ENCODE measurements at places on chromosomes 3 and 15. TPM values are rescaled to one million over a fixed set of nuclear protein-coding genes. Genes with fewer than 3 reads are reported as not detected.
A peak's percentile ranks its signal among the peaks of the same experiment; 100 is the strongest.

GRCh38 chr3:25781758-25782594 is 1.3 kb downstream of the NGLY1 start:
- peak overlapping the region; percentile 85 for H3K4me3 ChIP-seq
- H3K27me3 ChIP-seq = no peaks in the 10 kb centered on the region
- DNase-seq = no peak
- H3K4me1 ChIP-seq = peaks cover 12% of the 10 kb centered on the region
- H3K36me3 ChIP-seq = peaks cover 12% of the 10 kb centered on the region

NRG4 gene
- total RNA-seq = 3.0 TPM

- no peak for DNase-seq
- no peak overlapping the region for H3K4me3 ChIP-seq
- H3K27ac ChIP-seq = no peak overlapping the region
- no peaks in the 10 kb centered on the region for H3K27me3 ChIP-seq
- peaks cover 1% of the 10 kb centered on the region for H3K36me3 ChIP-seq
- H3K4me1 ChIP-seq = peaks cover 16% of the 10 kb centered on the region
Measured at GRCh38 chr3:34388830-34389229, 590.4 kb downstream of the PDCD6IP start.

STXBP5L gene
- 8.5 TPM for total RNA-seq

POPDC2 gene
- 2.9 TPM for total RNA-seq

GRIP2 gene
- total RNA-seq = 11.2 TPM

GRCh38 chr3:71492566-71492965 is 91.0 kb downstream of the FOXP1 start:
- no peaks in the 10 kb centered on the region for H3K27me3 ChIP-seq
- H3K27ac ChIP-seq = no peak overlapping the region
- no peak overlapping the region for H3K4me3 ChIP-seq

GRCh38 chr3:100449214-100449613 is 43.2 kb upstream of the TMEM45A start:
- no peak overlapping the region for H3K27ac ChIP-seq
- no peak for DNase-seq
- no peaks in the 10 kb centered on the region for H3K27me3 ChIP-seq
- H3K36me3 ChIP-seq = peaks cover 11% of the 10 kb centered on the region
- no peak overlapping the region for H3K4me3 ChIP-seq

MFSD1 gene
- 17.8 TPM for total RNA-seq

DNA sequence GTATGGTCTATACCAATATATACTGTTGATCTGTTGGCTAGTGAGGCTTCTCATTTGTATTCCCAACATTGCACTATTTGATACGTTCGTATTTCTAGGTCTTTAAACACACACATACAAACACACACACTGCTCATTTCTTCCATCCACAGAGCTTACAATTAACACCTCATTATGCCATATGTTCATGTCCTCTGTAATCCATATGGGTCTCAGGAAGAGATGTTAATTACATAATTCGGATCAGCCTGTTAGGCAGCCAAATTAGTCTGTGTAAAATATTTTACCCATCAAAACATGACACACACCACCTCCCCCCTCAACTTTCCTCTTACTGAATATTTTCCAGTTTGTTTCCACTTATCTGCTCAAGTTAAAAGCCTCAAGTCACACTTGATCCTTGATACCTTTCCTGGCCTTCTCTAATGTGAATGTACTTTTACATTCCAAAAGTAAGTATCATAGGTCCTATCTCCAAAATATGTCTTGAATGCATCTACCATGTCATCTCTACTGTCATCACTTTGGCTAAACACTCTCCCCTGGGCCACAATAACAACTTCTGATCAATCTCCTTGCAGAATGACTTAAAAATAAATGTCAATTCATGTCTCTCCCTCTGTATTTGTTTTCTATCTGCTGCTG is 28.2 kb downstream of the EOGT start:
- H3K36me3 ChIP-seq = peaks cover 16% of the 10 kb centered on the region
- H3K27ac ChIP-seq = no peak overlapping the region
- H3K4me3 ChIP-seq = no peak overlapping the region

ZBTB47 gene
- total RNA-seq = 9.7 TPM

ST3GAL6 gene
- 49.2 TPM for total RNA-seq

GRCh38 chr3:124084022-124084881 is 92.3 kb upstream of the ROPN1 start:
- no peaks in the 10 kb centered on the region for H3K4me1 ChIP-seq
- no peaks in the 10 kb centered on the region for H3K27me3 ChIP-seq
- H3K4me3 ChIP-seq = no peak overlapping the region

PLA2G4F gene
- 0.60 TPM for total RNA-seq

HCN4 gene
- total RNA-seq = 5.1 TPM

DNA sequence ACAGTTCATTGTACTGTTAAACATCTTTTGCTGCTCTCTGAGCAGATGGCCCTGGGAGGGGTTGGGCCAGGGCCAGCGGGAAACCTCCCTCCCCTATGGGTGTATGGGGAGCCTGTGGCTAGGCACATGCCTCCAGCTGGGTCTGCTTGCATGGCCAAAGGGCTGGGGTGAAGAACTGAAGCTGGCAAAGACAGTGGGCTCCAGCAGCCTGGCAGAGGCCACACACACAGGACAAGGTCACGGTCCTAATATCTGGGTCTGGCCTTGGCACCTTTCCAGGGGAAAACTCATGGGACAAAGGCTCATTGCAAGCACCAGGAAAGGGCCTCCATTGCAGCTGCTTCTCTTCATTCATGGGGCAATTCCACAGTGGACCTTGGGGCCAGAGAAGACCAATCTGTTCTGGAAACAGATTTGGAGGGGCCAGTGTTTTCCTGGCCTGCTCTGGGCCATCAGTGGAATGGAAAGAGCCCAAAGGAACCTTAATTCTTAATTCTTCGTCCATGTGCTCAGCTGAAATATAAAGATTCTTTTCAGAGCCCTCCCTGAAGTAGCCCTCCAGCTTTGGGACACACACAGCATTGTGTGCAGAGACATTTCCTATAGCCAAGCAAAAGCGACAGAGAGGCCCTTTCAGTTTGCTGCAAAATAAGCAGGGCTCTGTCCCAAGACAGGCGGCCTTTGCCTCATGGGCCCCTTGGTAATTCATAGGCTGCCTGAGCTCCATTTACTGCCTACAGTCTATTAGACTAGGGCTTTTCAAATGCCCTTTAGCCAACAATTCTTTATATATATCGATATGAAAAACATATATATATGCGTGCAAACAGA is 11.3 kb upstream of the LIMD1 start:
- DNase-seq = no peak
- H3K4me3 ChIP-seq = no peak overlapping the region
- no peaks in the 10 kb centered on the region for H3K4me1 ChIP-seq
- H3K27ac ChIP-seq = no peak overlapping the region

DNA sequence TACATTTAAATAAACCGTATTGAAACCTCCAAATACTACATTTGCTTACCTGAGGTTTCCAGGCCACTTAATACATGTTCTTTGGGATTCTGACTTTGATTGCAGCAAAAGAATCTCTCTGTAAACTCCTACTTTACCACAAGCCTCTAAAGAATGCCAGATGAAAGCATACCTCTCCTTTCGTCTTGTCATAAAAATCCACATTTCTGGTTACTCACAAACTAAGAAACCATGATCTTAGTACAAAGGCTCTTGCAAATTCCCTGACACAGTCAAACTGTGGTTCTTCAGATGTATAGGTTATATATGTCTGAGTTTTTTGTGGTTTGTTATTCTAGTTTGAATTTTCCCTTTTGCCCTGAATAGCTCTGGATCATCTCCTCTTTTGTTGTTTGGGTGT is 188.4 kb downstream of the RAP2B start:
- no peak overlapping the region for H3K4me3 ChIP-seq
- H3K4me1 ChIP-seq = no peaks in the 10 kb centered on the region
- no peak for DNase-seq
- H3K36me3 ChIP-seq = no peaks in the 10 kb centered on the region

CFAP161 gene
- total RNA-seq = not detected

FES gene
- 16.2 TPM for total RNA-seq

DNA sequence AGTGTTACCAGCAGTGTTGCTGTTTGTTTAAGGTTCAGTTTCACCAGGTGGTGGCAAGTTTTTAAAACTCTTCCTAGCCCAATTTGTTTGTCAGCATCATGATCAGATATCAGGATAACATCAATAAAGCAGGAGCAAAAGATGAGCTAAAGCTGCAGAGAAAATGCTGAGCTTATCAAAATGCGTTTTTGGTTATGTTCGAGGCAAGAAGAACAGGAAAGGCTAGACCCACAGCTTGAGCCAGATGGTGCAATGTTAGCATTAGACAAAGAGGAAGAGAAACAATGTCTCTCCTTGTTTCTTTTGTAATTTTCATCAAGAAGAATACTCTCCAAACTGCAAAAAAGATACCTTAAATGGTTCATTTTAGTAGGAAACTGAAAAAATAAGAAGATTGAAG is 66.2 kb downstream of the THRB start:
- H3K27me3 ChIP-seq = no peaks in the 10 kb centered on the region
- peaks cover 2% of the 10 kb centered on the region for H3K36me3 ChIP-seq
- DNase-seq = no peak
- H3K4me3 ChIP-seq = no peak overlapping the region

NR2E3 gene
- total RNA-seq = not detected

DNA sequence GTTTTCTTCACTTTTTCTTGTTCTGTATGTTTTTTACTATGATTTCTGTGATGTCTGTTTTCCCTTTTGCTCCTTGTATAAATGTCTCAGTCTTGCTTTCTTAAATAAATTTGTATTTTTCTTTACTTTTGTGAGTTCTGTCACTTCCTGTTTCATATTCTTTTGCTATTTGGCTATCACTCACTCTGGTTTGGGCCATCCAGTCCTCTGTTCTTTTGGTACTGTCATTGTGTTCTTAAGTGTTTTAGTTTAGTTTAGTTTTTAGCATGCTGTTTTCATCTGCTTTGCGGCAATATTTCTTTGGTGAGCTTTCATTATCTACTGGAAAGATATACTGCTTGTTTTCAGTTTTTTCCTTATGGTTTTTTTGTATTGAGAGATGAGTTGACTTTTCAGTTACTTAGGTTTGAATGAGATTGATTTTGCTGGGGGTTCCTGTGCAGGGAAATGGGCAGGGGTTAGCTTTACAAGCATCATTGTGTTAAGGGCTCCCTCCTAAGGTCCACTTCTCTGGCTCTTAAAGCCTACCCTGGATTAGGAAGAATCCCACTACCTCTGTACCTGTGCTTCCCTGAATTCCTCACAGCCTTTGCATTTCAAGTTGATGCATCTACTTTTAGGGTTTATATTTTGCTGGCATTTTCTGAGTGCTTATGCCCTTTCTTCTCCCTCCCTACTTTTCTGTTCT is 35.1 kb downstream of the PDCD6IP start:
- H3K4me3 ChIP-seq = no peak overlapping the region
- no peak for DNase-seq
- H3K36me3 ChIP-seq = peaks cover 11% of the 10 kb centered on the region
- no peaks in the 10 kb centered on the region for H3K27me3 ChIP-seq
- no peaks in the 10 kb centered on the region for H3K4me1 ChIP-seq

SLCO2A1 gene
- total RNA-seq = 27.9 TPM

KBTBD8 gene
- total RNA-seq = 6.1 TPM

TNFSF10 gene
- total RNA-seq = 0.36 TPM

IP6K1 gene
- 46.3 TPM for total RNA-seq

ACSBG1 gene
- 0.18 TPM for total RNA-seq

DNA sequence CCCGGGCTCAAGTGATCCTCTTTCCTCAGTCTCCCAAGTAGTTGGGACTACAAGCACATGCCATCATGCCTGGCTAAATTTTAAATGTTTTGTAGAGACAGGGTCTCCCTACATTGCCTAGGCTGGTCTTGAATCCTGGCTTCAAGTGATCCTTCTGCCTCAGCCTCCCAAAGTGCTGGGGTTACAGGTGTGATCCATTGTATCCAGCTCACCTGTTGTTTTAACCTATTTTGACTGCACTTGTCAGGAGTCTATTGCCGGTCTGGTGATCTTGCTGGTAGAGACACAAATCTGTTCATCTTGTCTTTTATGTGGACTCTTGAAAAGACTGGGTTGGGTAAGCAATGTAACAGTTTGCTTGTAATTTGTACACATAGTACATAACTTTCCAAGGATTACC is 7.9 kb downstream of the IREB2 start:
- H3K4me1 ChIP-seq = peaks cover 4% of the 10 kb centered on the region
- peak overlapping the region; percentile 1 for H3K27ac ChIP-seq
- no peak overlapping the region for H3K4me3 ChIP-seq
- H3K27me3 ChIP-seq = no peaks in the 10 kb centered on the region
- no peak for DNase-seq

ARPIN gene
- 20.4 TPM for total RNA-seq

- H3K4me1 ChIP-seq = peaks cover 39% of the 10 kb centered on the region
- peak overlapping the region; percentile 93 for H3K27ac ChIP-seq
Measured at GRCh38 chr3:155737844-155738460, 6.9 kb downstream of the PLCH1 start.

TM4SF4 gene
- total RNA-seq = 314 TPM

GRK7 gene
- total RNA-seq = not detected

GRCh38 chr3:161941891-161942290 is 445.3 kb downstream of the OTOL1 start:
- H3K4me3 ChIP-seq = no peak overlapping the region
- no peak overlapping the region for H3K27ac ChIP-seq
- H3K27me3 ChIP-seq = no peaks in the 10 kb centered on the region
- no peaks in the 10 kb centered on the region for H3K36me3 ChIP-seq

- DNase-seq = no peak
- H3K27me3 ChIP-seq = no peaks in the 10 kb centered on the region
- peaks cover 7% of the 10 kb centered on the region for H3K36me3 ChIP-seq
- H3K27ac ChIP-seq = no peak overlapping the region
Measured at GRCh38 chr15:44308415-44308814, 19.9 kb downstream of the GOLM2 start.

- no peaks in the 10 kb centered on the region for H3K27me3 ChIP-seq
- no peak for DNase-seq
- no peak overlapping the region for H3K4me3 ChIP-seq
- no peak overlapping the region for H3K27ac ChIP-seq
- H3K36me3 ChIP-seq = no peaks in the 10 kb centered on the region
- H3K4me1 ChIP-seq = peaks cover 6% of the 10 kb centered on the region
Measured at GRCh38 chr3:162774613-162775100, 1278.0 kb downstream of the OTOL1 start.

CLDN18 gene
- total RNA-seq = 19.5 TPM

GRCh38 chr3:58623961-58624360 is 42.6 kb downstream of the FAM3D start:
- no peaks in the 10 kb centered on the region for H3K4me1 ChIP-seq
- DNase-seq = no peak
- H3K36me3 ChIP-seq = no peaks in the 10 kb centered on the region
- H3K4me3 ChIP-seq = no peak overlapping the region
- H3K27ac ChIP-seq = no peak overlapping the region

DNA sequence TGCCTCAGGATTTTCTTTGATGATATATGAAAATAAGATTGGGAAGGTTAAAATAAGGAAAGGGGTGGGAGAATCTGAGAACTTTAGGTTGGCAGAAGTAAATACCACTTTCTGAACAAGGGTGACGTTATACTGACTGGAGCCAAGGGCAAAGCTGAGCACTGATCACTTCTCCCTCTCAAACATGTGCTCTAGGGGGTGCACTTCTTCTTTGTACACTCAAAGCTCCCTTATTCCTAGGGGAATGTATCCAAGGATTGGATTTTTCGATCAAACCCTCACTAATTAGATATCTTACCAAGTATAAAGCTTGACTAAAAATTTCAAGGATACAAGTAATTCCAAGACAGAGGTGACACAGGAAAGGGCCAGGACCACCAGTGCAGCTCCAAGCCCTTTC is 243.9 kb upstream of the UMPS start:
- H3K27ac ChIP-seq = no peak overlapping the region
- H3K36me3 ChIP-seq = peaks cover 21% of the 10 kb centered on the region
- no peak overlapping the region for H3K4me3 ChIP-seq
- no peaks in the 10 kb centered on the region for H3K27me3 ChIP-seq

EPHB1 gene
- total RNA-seq = 2.2 TPM

GRCh38 chr3:25281732-25282126 is 146.3 kb upstream of the RARB start:
- DNase-seq = no peak
- peaks cover 9% of the 10 kb centered on the region for H3K4me1 ChIP-seq
- H3K36me3 ChIP-seq = no peaks in the 10 kb centered on the region
